ENCODE measurements at places on chromosomes 6 and 20.
A peak's percentile ranks its signal among the peaks of the same experiment; 100 is the strongest.

DNA sequence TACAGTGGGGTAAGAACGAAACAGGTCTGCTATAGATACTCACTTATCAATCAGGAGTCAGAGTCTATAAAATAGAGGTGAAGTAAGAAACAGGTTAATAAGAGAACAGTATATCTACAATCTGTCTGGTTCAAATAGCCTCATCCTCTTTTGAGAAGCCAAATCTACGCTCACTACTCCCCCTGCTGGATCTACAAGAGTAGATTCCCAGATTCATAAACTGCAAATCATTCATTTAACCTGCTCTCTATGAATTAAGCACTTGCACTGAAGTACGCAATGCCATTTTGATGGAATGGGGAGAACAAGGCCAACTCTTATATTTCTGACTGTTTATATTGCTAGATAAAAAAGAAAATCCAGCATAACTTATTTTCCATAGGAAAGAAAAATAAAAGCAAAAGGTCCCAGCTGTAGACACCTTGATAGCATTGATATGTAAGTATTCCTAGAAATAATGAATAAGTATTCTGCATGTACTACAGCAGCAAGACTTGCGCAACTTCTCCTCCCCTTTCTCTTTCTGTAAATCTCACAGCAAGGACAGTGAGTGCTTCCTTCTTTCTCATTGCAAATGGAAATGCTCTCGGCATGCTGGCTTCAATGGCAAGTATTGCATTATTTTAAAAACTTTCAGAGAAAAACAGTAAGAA, 92.3 kb downstream of the RFX6 start:
- DNase-seq, result peak; percentile 60

- no peak for DNase-seq
Observed at GRCh38 chr6:43359831-43360230, 9.6 kb downstream of the ZNF318 start.

- no peak for DNase-seq
Observed at GRCh38 chr6:143673669-143674068, 4.1 kb upstream of the PHACTR2 start.

DNA sequence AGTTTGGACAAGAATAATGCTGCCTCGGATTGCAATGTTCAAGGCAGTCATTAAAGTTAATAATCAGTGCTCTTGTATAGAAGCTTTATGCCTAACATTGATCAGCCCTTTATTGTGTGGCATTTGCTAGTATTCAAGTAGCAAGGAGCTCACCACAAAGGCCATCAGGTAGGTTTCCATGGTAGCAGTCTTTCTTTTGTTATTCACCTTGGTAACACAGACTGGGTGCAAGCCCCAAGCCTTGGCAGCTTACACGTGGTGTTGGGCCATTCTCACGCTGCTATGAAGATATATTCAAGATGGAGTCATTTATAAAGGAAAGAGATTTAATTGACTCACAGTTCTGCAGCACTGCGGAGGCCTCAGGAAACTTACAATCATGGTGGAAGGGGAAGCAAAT, 149.3 kb downstream of the ADAT2 start:
- no peak for DNase-seq

GRCh38 chr6:167407239-167408064, 82.6 kb downstream of the TTLL2 start:
- no peak for DNase-seq

- peak; percentile 53 for DNase-seq
Observed at GRCh38 chr6:88982720-88983119, 19.3 kb upstream of the RNGTT start.

DNA sequence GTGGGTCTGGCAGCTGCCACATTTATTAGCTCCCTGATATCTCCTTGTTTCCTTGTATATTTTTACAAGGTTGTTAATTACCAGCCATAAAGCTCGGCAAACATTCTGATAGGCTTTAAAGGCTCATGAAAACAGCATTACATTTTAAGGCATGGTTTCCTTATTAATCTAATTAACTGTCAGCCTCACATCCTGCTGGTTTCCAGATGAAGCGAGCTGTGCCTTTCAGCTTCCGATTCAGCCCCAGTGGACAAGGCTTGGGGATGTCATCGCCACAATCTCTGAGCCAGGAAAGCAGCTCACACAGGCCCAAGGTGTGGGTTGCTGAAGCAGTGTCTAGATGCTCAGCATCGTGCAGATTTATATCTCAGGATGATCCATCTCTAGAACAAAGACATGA, 66.0 kb upstream of the RALY start:
- DNase-seq, result no peak

- no peak for DNase-seq
Observed at GRCh38 chr20:32651537-32651936, 22.2 kb downstream of the C20orf203 start.

DNA sequence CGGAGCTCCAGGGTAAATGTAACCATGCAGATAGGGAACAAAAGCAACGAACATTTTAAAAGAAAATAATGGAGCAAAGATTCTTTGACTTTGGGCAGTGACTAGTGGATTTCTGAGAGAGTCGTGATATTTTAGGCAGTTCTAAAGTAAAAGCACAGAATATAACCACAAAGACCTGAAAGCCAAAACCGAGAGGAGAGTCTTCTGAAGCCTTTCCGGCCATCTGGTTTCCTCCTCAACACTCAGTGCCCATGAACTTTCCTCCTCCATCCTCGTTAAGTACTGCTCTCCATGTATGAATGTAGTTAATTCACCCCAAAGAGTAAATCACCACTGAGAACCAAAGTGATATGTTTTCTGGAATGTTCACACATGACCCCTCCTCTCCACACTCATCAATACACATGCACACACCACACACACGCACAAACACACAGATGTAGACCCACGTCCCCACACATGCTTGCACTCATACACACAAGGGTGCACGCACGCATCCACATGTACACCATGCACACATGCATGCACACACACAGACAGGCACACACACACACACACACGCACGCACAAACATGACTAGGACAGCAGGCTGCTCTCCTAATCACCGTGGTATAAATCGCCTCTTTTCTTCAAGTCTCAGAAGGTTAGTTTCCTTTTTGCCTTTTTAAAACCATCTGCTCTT, 109.5 kb downstream of the MYLK4 start:
- no peak for DNase-seq

DNA sequence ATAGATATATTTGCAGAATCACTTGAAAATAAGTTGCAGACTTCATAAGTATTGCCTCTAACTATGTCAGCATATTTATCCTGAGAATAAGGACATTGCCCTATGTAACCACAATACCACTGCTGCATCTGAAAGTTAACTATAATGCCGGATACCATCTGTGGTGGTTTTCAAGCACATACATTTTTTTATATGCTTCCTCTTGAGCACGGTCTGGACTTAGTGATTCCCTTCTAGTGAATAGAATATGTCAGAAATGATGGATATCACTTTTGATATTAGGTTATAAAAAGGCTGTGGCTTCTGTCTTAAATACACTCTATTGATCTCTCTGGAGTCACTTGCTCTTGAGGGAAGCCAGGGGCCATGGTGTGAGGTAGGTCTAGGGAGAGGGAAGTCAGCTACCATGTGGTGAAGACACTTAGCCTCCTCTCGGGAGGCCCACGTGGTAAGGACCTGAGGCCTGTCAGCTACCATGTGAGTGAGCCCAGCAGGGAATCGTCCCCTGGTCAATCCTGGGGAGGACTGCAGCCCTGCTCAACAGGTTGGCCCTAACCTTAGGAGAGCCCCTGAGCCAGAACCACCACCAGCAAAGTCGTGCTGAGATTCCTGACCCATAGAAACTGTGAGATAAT, 57.5 kb downstream of the CCDC170 start:
- no peak for DNase-seq

GRCh38 chr6:79188885-79189480, 45.5 kb downstream of the HMGN3 start:
- no peak for DNase-seq

DNA sequence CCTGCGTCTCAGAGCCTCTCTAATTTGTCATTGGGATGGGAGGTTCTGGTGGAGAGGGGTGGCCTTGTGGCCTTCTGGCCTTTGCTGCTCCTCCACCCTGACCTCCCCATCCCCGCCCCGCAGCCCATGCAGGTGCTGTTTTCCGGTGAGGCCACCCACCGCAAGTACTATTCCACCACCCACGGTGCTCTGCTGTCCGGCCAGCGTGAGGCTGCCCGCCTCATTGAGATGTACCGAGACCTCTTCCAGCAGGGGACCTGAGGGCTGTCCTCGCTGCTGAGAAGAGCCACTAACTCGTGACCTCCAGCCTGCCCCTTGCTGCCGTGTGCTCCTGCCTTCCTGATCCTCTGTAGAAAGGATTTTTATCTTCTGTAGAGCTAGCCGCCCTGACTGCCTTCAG, 171.8 kb upstream of the RNF24 start:
- DNase-seq, result no peak

GRCh38 chr6:151385177-151385576, 6.2 kb downstream of the ZBTB2 start:
- no peak for DNase-seq

DNA sequence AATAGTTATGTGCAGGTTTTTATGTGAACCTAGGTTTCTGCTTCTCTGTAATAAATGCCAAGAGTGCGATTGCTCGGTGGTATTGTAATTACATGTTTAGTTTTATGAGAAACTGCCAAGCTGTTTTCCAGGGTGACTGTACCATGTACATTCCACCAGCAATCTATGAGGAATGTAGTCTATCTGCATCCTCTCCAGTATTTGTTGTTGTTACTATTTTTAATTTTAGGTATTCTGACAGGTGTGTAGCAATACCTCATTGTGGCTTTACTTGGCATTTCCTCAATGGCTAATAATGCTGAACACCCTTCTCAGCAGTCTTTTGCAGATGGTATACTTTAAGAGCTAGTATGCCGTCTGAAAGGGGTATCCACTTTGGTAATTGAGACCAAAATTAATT, 142.1 kb downstream of the BMP2 start:
- DNase-seq, result no peak

- DNase-seq, result peak; percentile 60
Observed at GRCh38 chr20:21202259-21202658, 76.4 kb downstream of the KIZ start.

- no peak for DNase-seq
Observed at GRCh38 chr6:111129013-111129412, 41.7 kb downstream of the SLC16A10 start.

DNA sequence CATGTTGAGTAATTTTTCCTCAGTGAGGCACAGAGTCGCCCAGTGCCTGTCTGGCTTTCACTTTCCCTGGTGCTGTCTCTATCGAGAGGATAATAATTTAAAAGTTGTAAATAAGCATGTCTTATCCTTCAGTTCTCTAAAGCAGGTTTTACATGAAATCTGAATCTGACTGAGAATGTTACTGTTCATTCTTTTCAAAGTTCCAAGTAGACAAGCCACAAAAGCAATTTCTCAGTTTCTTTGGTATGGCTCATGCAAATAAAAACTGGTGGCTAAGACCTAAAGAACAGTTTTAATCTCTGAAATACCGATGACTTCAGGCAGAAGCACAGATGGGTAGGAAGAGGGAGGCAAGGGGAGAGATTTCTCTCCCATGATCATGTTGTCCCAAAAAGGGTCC, 87.6 kb upstream of the GCM1 start:
- no peak for DNase-seq

- DNase-seq, result peak; percentile 4
Observed at GRCh38 chr6:92459606-92460005, 959.8 kb downstream of the EPHA7 start.

GRCh38 chr6:15491255-15491985, 171.4 kb downstream of the DTNBP1 start:
- peak; percentile 93 for DNase-seq

DNA sequence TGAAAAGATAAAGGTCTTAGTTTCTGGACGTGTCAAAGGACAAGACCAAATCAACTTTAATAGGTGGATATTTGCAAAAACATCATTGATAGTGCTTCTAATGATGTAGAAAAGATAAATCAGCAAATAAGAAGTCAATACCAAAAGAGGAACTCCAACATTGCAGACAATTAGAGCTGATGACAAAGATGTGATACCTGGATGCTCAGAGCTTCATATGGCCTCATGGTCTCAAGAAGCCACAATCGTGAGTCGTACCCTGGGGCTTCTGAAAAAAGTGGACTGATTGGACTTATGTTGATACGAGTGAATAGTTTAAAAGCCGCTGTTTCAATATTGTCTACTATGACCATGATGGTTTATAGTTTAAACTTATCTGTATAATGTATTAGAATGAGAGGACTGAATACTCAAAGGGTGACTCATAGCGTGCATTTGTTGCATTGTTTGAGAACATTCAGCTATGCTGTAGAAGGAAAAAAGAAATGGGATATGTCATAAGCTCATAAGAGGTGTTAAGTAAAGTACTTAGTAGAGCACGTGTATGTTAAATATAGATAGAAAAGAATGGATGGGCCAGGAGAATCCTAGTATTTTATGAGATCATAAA, 54.6 kb upstream of the RIPOR2 start:
- no peak for DNase-seq

GRCh38 chr6:114432400-114432799, 89.6 kb upstream of the HS3ST5 start:
- no peak for DNase-seq

DNA sequence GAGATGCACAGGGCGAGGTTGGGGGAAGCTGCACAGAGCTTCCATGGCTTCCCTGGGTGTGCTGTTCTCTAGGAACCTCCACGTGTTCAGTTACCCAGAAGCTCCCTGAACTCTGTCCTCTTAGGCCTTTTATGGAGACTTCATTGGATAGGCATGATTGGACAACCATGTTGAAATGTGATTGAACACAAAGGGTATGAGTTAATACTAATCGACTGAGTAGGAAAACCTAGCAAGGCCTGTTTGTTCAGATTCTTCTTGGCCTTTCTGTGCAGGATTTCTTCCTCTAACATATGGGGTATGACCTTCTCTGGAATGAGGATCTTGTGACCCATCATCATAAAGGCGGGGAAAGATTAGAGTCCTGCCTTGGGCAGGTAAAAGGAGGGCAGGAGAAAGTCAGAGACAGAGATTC, 70.7 kb upstream of the SMIM29 start:
- no peak for DNase-seq

DNA sequence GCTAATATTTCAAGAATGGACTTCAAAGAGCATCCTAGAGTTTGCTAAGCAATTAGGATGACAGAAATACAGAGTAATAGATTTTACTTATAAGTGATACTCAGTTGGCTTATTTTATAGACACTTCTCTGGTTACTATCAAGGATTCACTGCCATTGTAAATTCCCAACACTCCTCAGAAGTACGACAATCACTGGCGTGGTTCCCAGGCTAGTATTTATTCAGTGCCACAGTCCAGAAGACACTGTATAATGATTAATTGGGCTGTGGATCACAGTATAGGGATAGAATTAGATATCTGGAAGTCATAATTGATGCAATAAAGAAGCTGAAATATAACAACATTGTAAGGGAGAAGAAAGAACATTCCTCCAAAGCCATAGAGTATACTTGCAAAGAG, 15.7 kb downstream of the MANEA start:
- no peak for DNase-seq

DNA sequence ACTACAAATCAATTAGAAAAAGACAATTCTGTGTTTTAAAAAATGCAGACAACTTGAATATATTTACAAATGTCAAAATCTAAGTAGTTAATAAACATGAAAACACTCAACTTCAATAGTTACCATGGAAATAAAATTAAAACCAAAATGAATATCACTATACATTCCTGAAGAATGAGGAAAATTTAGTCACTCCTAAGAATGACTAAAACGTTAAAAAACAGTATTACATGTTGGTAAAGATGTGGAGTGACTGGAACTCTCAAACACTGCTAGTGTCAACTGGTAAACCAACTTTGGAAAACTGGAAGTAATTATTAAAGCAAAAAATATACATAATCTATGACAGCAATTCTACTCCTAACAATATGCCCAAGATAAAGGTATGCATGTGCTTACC, 36.3 kb downstream of the AHI1 start:
- DNase-seq, result no peak

- DNase-seq, result peak; percentile 86
Observed at GRCh38 chr20:24917797-24918578, 31.1 kb upstream of the CST7 start.
